Osteoblast (primary cell): ENCODE measurements at places on chromosomes 4 and X. TPM values are rescaled to one million over a fixed set of nuclear protein-coding genes. Genes with fewer than 3 reads are reported as not detected.

The F11 gene
- not detected in 2 replicates for total RNA-seq

The SATL1 gene
- not detected in 2 replicates for total RNA-seq

The UCP1 gene
- total RNA-seq = not detected in 2 replicates

The PDE6B gene
- total RNA-seq = not detected in 2 replicates

The MCUB gene
- total RNA-seq = 22.8 and 36.5 TPM in 2 replicates

The FGA gene
- total RNA-seq = not detected in 2 replicates

The SMR3B gene
- not detected in 2 replicates for total RNA-seq

The TSR2 gene
- 9.0 and 10.0 TPM in 2 replicates for total RNA-seq

The GSPT2 gene
- total RNA-seq = 6.5 and 7.2 TPM in 2 replicates

The SYNPO2 gene
- total RNA-seq = 20.9 and 34.0 TPM in 2 replicates

The DDIT4L gene
- 2.2 and 5.0 TPM in 2 replicates for total RNA-seq

The MAGEA10 gene
- not detected in 2 replicates for total RNA-seq

The LDOC1 gene
- total RNA-seq = 4.7 TPM in 2 replicates

The TGIF2LX gene
- not detected in 2 replicates for total RNA-seq

The MGAT4D gene
- not detected in 2 replicates for total RNA-seq

The GATA1 gene
- total RNA-seq = not detected in 2 replicates

The PWWP3B gene
- not detected in 2 replicates for total RNA-seq

The VEGFD gene
- under 0.01 and 0.36 TPM in 2 replicates for total RNA-seq

The GPR82 gene
- total RNA-seq = not detected in 2 replicates

The FGB gene
- not detected in 2 replicates for total RNA-seq

The TKTL2 gene
- not detected in 2 replicates for total RNA-seq

The OTUD6A gene
- total RNA-seq = not detected in 2 replicates

The PLXNB3 gene
- 2.7 and 4.3 TPM in 2 replicates for total RNA-seq

The ZNF711 gene
- total RNA-seq = 1.4 and 1.5 TPM in 2 replicates

The RENBP gene
- total RNA-seq = 6.5 TPM in 2 replicates
